ENCODE measurements at places on chromosomes 1 and 21.

DNA sequence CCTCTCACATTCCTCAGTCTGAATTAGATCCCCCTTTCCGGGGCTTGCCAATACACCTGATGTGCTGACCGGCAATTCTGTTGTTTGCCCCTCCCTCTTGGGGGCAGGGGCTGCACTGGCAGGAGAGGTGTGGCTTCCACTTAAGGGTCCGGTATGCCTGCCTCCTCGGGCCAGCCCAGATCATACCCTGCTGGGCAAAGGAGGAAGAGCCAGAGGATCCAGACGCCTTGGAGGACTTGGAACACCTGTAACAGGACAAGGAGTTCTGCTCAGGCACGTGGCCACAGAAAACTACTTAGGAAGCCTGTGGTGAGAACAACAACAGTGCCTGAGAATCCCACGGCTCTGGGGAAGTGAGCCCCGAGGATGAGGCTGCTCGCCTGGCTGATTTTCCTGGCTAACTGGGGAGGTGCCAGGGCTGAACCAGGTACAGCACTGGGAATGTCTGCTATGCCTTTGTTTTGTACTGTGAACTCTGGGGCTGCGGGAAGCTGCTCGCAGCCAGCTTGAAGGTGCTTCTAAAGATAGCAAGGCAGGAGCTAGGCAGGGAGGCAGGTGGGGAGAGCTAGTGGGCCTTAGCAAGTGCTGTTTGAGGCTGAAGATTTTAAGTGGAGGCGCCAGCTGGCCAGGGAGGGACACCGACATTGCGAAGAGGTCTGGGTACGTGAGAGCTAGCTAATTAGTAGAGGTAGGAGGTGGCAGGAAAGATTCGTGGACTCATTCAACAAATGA lies at the start of gene SMPDL3B:
Gene SMPDL3B (plus strand): TSS at position 183 of the 732 bp plus-strand sequence. CDS start 184 bp downstream, at position 367.
- DNase-seq = no peak

- no peak for DNase-seq
These were observed 431 bp downstream of the RAB42 start for GRCh38 chr1:28592321-28593071.

DNA sequence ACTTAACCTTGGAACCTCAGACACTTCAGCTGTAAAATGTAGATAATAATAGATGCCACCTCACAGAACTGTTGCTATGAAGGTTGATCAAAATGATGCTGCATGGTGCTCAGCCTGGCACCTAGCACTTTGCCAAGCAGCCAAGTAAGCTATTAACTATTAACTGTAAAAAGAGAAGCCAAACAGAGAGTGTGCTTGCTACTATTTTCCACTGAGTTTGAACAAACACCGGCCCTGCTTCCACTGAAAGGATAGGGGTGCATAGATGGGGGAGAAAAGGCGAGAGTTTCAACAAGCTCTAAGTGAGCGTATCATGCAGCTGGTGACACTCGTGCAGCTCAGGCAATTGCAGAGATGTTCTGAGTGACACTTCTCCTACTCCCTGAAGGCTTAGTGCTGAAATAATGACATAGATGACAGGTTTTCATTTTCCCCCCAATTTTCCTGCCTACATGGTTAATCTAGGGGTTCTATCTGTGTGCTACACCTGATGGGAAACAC lies 78.2 kb downstream of the GPR88 start:
- no peak for DNase-seq

GRCh38 chr1:29550119-29550841 lies 314.0 kb downstream of the PTPRU start:
- DNase-seq = no peak

- no peak for DNase-seq
These were observed 38.3 kb downstream of the WDR3 start for GRCh38 chr1:117967881-117968280.

GRCh38 chr1:177162243-177162642 lies 2.3 kb downstream of the ASTN1 start:
- no peak for DNase-seq

GRCh38 chr1:28976248-28976647 lies 61.9 kb downstream of the EPB41 start:
- DNase-seq = no peak

DNA sequence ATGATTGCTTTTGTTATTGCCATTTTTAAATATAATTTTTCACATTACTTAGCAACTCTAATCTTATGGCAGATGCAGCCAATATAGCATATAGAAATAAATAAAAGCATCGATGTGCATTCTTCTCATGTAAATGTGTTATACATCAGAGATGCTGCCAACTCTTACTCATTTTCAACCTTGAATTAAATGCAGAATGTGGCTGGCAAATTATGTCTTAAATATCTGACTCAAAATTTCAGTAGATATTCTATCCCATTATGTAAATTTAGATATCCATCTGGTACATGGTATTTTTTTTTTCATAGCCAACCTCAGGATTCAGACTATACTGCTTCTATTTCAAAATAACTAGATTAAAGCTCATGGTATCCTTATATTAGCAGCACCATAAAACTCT lies 916.7 kb upstream of the TMPRSS15 start:
- no peak for DNase-seq

GRCh38 chr1:232192781-232193450 lies 437.0 kb downstream of the SIPA1L2 start:
- no peak for DNase-seq

DNA sequence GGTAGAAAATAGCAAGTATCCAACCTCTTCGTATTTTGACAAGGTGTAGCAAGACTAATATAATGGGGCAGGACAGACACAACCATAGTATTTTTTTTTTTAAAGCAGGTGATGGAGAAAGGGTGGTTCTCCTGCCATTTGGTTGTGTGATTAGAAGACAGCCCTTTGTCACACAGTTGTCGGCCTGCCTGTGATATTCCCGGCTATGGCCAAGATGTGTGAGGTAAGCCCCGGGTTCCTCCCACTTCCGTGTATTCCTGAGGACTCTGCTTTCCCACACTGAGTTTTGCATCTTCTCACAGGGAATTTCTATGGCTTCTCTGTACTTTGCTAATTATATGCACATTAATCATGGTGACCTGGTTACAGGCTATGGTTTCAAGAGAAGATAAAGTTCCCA lies 35.9 kb downstream of the ZNF496 start:
- DNase-seq = no peak

DNA sequence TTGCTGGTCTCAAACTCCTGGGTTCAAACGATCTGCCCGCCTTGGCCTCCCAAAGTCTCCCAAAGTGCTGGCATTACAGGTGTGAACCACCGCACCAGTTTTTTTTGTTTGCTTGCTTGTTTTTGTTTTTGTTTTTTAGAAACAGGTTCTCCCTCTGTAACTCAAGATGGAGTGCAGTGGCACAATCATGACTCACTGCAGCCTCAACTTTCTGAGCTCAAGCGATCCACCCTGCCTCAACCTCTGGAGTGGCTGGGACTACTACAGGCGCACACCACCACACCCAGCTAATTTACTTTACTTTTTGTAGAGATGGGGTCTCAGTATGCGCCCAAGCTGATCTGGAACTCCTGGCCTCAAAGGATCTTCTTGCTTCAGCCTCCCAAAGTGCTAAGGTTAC lies 47.3 kb upstream of the USP1 start:
- DNase-seq = no peak

GRCh38 chr1:172485626-172486025 lies 41.8 kb upstream of the PIGC start:
- DNase-seq = no peak

DNA sequence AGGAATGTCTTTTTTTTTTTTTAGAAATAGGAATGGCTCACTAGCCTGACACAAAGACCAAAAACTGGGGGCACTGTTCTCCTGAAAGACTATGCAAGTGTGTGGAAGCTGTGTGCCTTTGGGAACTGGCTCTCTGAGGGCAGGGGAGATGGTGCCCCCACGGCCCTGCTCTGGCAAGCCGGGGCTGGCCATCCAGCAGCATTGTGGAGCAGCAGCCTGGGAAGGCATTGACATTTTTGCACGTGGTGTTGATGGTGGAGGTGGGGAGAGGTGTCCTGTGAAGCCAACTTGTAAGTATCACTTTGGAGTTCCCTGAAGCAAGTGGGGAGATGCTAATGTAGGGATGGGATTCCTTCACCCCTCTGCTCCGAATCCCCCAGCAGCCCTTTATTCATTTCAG lies 460.1 kb downstream of the RPS6KC1 start:
- DNase-seq = no peak

DNA sequence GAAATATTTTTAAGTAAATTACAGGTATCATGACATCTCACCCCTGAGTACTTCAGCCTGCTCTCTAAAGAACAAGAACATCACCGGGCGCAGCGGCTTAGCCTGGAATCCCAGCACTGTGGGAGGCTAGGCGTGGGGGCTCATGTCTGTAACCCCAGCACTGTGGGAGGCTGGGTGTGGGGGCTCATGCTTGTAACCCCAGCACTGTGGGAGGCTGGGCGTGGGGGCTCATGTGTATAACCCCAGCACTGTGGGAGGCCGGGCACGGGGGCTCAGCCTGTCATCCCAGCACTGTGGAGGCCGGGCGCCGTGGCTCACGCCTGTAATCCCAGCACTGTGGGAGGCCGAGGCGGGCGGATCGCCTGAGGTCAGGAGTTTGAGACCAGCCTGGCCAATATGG lies 7.7 kb upstream of the CDK11B start:
- no peak for DNase-seq

DNA sequence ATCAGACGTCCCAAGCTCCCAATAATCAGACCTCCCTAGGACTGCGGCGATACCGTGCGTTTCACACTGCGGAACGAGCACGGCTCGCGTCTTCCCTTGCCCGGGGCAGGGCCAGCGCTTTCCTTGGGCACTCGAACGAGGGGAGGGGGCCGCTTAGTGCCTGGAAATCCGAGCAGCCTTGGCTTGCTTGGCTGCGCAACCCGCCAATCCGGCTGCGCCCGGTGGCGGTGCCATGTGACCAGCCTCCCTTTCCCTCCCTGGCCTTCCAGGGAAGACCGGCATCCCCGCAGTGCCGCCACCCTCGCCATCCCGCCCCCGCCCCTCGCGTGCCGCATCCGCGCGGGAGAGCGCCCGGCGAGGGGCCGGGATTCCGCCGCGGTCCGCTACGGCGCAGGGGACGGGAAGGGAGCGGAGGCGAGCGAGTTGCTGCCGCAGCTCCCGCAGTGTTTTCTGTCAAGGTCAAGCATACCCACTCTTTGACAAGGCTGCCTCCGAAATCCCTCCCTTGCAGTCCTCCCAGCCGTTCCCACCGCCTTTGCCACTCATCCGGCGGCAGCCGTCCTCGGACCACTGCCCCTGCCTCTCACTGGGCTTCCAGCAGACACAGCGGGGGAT lies 8.3 kb upstream of the RNF19B start:
- DNase-seq = no peak

DNA sequence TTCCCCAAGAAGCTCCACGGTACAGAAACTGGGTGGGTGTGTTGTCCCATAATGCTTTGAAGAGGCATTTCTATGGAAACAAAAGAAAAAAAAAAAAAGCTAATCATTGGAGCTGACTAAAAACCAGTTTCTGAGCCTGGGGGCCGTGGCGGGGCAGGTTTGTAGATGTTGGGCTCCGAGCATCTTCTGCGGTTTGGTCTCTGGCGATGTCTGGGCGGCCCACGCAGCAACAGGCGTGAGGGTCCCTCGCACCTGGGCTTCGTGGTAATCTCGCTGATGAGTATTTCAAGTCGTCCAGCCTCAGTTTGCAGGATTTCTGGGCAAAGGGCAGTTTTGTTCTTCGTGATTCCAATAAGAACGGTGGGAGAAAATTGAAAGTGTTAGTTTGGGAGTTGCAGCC lies 6.8 kb downstream of the TP73 start:
- DNase-seq = no peak

- no peak for DNase-seq
These were observed 10.9 kb upstream of the IFI16 start for GRCh38 chr1:158998781-158999161.

DNA sequence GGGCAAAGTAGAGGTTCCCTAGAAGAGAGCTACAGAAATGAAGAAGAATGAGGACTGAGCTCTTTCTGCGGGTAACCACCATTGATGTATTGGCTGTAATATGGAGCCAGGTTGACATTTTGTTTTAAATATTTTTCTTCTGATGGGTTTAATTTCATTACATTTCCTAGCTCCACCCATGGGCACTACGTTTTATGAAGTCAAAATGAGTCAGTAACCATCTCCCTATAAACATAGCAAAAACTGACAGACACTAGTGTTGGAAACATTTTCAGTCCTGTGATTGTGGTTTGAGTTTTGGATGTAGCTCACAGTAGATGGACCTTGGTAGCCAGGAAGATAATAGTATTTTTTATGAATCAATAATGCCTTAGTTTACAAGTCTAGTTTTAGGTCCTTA lies 470.4 kb upstream of the B3GALT2 start:
- DNase-seq = no peak

DNA sequence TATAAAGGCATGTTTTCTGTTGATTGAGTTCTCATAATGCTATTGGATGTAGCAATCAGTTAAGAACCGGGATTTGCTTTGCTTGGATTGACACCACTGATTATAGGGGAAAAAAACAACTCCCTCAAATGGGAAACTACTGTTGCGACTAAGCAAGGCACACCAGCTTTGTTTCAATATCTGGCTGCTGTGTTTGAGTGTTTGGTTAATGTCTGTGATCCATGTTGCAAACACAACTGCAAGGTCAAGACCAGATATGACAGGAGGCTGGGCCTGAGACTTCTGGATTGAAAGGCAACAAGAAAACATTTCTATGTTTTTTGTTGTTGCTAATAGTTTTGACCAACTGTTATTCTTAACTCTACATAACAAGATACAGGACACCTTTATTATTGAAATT lies 50.7 kb downstream of the MTR start:
- DNase-seq = no peak

DNA sequence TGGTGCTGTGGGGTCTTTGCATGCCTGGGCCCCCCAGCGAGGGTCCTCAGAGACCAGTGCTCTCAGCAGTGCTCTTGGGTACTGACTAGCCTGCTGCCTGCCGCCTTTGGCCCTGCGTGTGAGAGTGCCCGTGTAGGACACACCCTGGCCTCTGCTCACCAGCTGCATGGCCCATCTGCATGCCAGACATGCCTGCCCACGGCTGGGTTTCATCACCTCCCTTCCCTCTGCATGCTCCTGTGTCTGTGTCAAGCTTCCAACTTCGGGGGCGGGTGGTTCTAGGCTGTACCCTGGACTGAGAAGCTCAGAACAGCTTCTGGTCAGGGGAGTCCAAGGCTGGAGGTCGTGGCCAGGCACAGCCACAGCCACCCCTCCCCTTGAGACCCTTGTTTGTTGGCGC lies 56.9 kb downstream of the PTPRF start:
- DNase-seq = no peak

GRCh38 chr1:41622402-41622801 lies 137.9 kb upstream of the EDN2 start:
- DNase-seq = no peak

GRCh38 chr1:83769594-83770318 lies 229.2 kb downstream of the TTLL7 start:
- DNase-seq = no peak

DNA sequence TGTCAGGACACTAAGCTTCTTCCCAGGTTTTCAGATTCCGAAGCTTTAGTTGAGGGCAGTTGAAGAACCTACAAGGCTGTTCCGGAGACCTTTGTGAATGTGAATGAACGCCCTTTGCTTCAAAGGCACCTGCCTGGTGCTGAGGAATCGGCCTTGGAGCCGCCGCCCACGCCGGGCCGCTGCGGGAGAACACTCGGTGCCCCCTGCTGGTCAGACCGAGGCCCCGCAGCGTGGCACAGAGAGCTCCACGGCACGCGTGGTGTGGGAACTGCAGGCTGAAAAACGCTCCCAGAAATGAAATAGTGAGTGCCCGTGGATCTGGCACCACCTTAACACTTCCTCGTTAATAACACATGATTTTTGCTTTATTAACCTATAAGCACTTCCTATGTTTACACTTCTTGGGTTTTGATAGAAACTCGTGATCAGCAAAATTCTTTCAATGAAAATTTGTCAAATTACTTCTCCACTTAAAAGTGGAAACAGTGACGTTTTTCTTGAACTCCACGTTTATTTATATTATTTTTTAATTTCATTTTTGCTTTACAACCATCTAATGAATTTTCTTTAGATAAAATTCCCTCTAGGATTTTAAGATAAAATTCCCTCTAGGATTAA lies 460.6 kb downstream of the DSCAM start:
- DNase-seq = no peak

Measured in activated naive CD4-positive, alpha-beta T cell (primary cell).